CD4-positive, alpha-beta T cell treated with Interleukin-15 for 4 hours (primary cell): ENCODE measurements at places on chromosomes 5 and 9.
A peak's percentile ranks its signal among the peaks of the same experiment; 100 is the strongest.

- no peak for DNase-seq
These were observed 90.2 kb upstream of the SH3GL2 start for GRCh38 chr9:17488662-17489061.

GRCh38 chr5:52811067-52811749 lies 23.5 kb downstream of the ITGA1 start:
- no peak for DNase-seq

GRCh38 chr5:151696470-151697061 lies 9.9 kb upstream of the SPARC start:
- no peak for DNase-seq

DNA sequence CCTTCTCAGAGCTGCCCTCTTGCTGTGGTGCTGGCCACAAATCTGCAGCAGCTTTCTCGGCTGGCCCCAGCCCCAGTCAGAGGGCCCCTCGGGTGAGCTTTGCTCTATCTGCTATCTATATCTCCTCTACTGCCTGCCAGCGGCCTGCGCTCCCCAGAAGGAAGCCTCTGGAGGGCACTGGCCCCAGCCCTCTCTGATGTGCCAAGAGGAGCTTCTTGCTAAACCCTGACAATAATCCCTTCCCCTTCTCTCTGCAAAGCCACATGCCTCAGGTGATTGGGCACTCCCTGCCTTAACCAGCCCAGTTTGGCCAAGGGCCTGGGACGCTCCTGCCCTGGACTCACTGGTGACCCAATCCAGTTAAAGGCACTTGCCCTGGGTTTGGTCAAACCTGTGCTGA lies 42.7 kb downstream of the CAMK2A start:
- DNase-seq = no peak

- no peak for DNase-seq
These were observed 33.6 kb upstream of the IER5L start for GRCh38 chr9:129211686-129212085.

DNA sequence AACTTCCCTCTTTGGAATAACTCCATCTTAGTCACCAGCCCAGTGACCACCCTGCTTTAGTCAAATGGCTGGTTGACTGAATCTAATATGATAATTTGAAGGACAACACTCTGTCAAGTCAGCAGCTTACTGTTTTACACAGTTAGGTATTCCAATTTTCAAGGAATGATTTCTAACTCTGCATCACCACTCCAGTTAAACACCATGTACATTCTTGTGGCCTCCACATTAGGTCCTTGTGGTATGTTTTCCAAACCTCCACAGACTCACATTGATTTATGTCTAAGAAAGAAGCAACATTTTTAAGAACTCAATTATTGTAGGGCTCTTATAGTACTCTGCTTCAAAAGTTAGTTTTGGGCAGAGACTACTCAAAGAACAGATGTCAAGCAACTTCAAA lies 110.7 kb downstream of the TLE1 start:
- no peak for DNase-seq

DNA sequence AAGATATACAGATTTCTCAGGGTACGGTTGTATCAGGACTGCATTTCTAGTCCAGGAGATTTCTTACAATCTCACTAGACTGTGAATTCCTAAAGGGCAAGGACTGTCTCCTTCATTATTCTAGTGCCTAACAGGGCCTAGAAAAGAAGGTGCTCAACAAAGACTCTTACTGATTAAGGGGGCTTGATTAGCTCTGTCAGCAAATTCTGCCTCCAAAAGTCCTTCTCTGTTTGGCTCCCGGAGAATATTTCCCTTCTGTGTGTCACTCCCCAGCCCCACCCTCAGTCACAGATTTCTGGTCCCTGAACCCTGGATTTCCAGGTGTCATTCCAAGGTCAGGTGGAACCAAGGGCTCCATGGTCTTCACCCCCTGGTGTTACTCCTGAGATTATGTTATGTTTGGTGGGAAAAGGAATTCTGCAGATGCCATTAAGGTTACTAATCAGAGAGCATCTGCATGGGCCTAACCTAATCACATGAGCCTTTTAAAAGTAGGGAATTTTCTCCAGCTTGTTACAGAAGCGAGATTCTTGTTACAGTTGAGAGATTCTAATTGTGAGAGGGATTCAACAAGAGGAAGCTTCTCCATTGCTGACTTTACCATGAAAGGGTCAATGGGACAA lies 167.7 kb upstream of the LHFPL2 start:
- no peak for DNase-seq

- no peak for DNase-seq
These were observed 150.1 kb upstream of the ADAMTS16 start for GRCh38 chr5:4990017-4990416.

- DNase-seq = no peak
These were observed 16.9 kb upstream of the COL5A1 start for GRCh38 chr9:134624621-134625181.

DNA sequence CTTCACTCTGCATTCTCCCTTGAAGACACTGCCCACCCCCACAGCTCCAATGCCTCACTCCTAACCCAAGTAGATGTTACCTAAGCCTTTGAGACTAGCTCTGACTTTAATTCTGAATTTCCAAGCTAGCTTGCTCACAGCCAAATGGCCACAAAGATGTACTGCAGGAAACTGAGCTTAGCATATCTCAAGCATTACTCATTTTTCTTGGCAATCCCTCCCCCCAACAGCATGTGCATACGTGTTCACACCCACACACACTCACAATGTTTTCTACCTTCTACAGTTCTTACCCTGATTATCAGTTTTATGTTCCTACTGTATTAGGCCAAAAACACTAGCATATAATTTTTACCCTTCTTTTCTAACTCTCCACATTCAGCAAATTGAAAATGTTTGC lies 13.7 kb upstream of the GRIA1 start:
- no peak for DNase-seq

DNA sequence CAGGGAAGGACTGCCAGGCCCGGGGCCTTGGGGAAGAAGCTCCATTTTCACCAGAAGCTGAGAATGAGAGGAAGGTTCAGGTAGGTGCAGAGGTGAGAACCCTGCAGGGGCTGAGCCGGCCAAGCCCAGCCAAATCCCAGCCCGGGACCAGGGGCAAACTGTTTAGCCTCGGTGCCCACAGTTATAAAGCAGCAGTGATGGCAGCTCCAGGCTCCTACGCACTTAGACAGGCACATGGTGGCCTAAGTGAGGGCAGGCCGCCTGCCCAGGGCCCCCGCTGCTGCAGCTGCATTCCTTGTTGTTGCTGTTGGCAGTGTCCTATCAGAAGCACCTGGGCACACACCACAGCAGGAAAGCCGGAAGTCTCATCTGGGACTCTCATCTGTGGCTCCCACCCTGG lies 159.9 kb upstream of the FOXD4L5 start:
- DNase-seq = no peak

DNA sequence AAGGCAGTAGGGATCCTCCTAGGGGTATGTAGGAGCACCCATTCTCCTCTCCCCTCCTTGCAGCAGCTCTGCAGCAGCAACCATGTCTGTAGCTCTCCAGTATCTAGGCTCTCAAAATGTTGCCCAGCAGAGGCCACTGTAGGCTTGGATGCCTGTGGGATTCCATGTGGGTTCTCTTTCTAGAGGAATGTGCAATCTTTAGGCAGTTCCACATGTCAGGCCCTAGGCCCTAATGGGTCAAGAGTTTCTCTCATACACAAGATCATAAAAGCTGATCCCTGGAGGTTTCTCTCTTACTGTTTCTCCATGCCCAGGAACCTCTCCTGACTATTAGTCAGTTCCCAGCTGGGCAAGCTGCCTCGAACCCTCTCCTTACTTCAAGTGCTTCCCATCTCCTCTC lies 215.8 kb downstream of the FRMD3 start:
- DNase-seq = no peak

- no peak for DNase-seq
These were observed 478.9 kb downstream of the PSAT1 start for GRCh38 chr9:78775696-78776295.

DNA sequence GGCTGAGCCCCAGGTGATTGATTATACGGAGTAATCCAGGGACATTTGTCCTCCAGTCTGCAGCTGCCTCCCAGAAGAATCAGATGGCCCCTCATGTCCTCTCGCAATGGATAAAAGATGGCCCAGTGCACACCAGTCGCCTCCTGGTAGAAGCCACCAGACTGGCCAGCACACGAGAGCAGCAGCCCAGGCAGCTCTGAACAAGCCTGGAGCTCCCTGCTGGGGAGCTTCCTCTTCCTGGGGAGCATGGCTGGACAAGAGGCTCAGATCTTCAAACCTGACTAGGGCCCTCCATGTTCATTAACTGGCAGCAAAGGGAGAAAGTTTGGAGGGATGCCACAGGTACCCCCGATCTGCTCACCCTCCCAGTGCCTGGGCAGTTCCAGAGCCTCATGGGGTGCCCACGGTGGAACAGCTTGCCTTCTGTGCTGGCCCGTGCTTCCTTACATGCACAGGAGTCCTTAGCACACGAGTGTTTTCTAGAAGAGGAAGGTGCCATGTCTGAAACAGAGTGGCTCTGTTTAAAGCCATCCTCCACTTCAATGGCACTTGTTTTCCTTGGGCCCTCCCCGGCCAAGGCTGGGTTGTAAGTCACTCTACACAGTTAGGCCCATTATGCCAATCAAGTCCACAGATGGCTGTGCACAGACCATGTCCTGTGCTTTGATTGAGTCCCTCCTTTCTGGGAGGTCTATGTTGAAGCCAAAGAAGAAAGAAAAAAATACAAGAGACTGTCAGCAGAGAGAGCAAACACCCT lies 75.6 kb downstream of the PRRT1B start:
- no peak for DNase-seq

- DNase-seq = no peak
These were observed 101.8 kb downstream of the CAMSAP1 start for GRCh38 chr9:135805422-135806022.

- DNase-seq = no peak
These were observed 961.6 kb upstream of the CDH18 start for GRCh38 chr5:20949636-20950035.

DNA sequence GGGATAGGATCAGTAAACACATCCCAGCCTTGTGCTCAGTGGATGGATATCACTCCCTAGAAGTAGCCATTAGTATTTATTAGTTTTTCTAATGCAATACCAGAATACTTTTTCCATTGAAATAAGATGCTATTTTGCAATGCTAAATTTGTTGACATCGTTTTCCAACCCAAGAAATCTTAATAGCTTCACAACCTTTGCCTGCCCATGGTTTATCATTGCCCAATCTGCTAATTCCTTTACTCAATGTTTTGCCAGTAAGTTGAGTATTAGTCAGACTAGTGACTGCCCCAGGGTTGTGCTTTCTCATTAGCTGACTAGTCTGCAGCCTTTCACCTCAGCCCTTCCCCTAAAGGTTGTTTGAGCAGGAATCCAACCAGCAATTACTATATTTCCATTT lies 62.9 kb downstream of the NREP start:
- no peak for DNase-seq

DNA sequence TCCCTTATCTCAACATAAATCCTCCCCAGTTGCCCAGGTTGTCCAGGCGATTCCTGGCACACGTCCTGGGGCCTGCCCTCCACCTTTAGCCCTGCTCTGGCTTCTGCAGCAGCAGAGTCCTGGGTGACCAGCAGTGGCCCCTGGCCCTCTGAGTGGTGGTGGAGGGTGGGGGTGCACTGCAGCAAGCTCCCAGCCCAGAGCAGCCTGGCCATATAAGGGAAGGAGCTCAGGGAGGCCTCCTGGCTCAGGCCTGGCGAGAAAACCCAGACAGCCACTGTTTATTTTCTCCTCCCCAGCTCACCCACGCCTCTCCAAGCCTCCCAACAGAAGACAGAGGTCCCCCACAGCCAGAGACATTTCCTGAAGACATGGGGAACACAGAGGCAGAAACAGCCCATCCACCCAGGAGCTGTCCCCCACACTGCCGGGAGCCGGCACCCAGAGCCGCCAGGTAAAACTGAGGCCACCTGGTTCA lies 44.7 kb upstream of the IL17B start:
- DNase-seq = no peak

- no peak for DNase-seq
These were observed 5.3 kb upstream of the LHFPL2 start for GRCh38 chr5:78653681-78654366.

DNA sequence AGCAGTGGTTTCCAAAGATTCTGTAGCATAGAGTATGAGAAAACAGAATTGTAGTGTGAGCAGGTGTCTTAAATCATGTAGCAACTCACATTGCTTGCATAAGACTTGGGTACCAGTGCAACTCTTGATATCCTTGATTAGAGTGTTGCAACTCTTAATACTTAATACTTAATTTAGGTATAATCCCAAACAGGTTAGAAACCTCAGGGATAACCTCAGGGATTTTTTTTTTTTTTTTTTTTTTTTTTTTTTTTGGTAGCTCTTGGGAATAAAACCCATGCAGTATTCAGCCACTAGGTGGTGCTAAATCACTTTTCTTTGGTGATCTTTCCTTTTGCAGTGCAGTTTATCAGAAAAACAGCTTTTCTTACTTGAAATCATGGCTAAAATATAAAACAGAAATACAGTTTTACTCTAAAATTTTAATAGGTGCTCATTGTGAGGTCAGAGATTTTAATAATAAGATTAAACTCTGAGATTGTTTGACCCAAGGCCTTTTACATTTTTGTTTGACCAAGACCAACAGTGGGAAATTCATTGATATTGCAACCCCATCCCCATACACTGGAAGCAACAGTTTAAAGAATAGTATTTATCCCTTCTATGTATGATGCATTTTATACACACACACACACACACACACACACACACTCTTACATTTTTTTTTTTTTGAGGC lies 55.3 kb downstream of the ERAP1 start:
- peak; percentile 65 for DNase-seq

- DNase-seq = no peak
These were observed 30.8 kb downstream of the BTF3 start for GRCh38 chr5:73529081-73529480.

GRCh38 chr9:17490110-17490509 lies 88.8 kb upstream of the SH3GL2 start:
- no peak for DNase-seq

DNA sequence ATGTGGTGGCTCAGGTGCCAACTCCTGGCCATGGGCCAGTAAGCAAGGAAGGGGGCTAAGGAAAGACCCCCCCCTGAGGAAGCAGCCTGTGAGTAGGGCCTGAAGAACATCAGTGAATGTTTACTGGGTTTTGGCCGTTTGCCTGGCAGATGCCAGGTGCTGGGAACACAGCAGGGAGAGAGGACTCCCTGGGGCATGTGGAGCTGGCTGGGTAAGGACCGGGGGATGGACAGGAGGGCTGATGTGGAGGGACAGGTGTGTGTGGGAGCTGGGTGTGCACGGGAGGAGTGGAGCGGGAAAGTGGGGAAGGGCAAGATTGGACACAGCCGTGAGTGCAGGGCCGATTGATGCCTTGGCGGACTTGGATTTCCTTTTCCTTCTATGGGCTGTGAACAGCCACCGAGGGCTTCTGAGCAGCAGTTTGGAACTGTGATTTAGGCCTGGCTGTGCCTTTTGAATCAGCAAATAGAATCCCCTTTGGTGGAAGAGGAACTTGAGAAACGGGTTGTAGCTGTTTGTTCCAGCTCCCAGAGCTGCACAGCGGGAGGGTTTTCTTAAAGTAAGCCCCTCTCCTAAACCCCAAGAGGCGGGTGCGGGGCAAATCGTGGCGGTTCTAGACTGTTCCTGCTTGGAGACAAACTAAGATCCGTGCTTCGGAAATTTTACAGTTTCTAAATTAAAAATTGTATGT lies 3.1 kb downstream of the HMCN2 start:
- DNase-seq = no peak

- no peak for DNase-seq
These were observed 202.9 kb upstream of the RAD23B start for GRCh38 chr9:107080130-107080529.

GRCh38 chr5:77181173-77181572 lies 29.3 kb upstream of the PDE8B start:
- no peak for DNase-seq
